ENCODE measurements at places on chromosomes 11 and 22.
A peak's percentile ranks its signal among the peaks of the same experiment; 100 is the strongest.

DNA sequence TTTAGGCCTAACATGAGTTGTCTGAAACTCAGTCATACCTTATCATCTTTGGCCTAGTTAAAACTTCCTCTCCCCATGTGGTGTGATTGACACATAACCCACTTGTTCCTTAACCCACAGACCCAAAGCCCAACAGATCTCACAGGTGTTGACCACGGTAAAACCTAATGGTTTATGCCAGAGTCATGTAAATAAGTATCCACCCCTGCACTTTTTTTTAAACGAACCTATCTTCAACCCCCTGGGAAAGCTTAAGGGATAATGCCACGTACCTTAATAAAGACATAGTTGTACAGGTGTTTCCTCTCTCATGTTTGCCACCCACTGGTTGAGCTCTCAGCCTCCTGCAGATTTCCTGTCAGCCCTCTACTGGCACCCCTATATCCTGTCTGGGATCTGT is 709.3 kb upstream of the CCDC179 start:
- no peak for DNase-seq

GRCh38 chr22:26174280-26174679 is 5.0 kb downstream of the SEZ6L start:
- DNase-seq = no peak

DNA sequence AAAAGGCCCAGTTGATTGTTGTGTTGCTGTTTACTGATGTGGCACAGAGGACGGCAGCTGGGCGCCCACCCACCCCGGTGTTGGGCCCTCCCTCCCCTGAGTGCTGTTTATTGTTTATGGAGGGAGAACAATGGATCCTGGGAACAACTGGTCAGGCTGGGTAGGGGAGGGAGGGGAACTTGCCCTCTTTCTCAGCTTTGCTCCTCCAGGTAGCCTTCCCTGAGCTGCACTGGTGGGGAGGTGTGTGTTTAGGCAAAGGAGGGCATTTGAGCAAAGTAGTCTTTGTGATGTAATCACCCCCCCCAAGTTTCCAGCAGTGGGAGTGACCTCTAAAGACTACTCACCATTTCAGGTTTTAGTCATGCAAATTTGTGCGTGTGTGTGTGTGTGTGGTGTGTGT is 1035.3 kb downstream of the NTM start:
- no peak for DNase-seq

GRCh38 chr22:49996518-49997250 is 15.9 kb downstream of the IL17REL start:
- peak; percentile 17 for DNase-seq

GRCh38 chr11:128171506-128171905 is 415.9 kb downstream of the ETS1 start:
- DNase-seq = no peak

DNA sequence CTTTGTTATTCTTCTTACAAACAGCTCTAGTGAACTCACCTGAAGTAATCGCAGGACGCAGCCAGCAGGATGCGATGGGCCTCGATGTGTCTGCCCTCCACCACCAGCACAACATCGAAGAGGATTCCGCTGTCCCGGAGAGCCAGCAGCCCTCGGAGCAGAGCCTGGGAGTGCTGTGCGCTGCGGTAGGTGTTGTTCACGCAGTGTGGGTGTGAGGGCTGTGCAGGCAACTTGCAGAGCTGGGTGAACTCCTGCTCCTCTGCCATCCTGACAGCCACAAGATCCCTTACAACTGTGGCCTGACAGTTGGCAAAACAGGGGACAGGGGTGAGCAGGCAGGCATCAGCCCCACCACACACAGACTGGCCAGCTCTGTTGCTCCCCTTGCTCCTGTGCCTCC is 6.6 kb downstream of the KLHL22 start:
- no peak for DNase-seq

- DNase-seq = no peak
Measured at GRCh38 chr22:37442537-37442936, 15.3 kb upstream of the ELFN2 start.

GRCh38 chr11:83681031-83681781 is 395.0 kb upstream of the CCDC90B start:
- DNase-seq = no peak

- peak; percentile 12 for DNase-seq
Measured at GRCh38 chr11:125075242-125075625, 12.1 kb downstream of the SLC37A2 start.

- DNase-seq = no peak
Measured at GRCh38 chr11:76610871-76611475, 59.6 kb downstream of the LRRC32 start.

DNA sequence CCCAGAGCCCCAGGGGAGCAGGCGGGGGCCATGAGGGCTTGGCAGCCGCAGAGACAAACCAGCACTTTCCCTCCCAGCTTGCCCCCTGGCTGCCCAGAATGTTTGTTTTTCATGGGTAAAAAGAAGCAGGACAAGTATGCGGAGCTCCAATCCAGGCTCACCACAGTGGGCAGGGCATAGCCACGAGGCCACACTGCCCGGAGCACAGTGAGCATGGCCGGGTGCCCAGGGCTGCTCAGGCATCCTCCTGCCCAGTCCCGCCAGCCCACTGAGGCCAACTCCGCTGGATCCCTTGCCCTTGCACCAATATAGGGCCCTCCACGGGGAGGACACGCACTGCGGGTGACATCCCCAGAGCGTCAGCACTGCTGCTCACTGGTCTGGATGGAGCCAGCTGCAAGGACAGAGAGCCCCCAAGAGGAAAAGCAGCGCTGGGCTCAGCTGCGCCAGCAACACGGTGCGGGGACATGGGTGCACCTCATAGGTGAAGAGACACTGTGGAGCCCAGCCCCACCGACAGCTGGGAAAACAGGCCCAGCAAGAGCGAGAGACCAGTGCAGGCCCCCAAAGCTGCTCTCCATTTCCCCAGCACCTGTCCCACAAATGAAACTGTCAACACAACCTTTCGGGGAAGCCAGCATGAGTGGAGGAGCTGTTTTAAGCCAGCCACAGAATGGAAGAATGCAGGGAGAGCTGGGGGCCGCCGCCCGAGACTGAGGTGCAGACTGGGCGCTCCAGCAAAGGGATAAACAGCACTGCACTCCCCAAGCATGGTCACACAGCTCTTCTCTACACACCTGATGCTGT is 24.8 kb downstream of the ARVCF start:
- no peak for DNase-seq

DNA sequence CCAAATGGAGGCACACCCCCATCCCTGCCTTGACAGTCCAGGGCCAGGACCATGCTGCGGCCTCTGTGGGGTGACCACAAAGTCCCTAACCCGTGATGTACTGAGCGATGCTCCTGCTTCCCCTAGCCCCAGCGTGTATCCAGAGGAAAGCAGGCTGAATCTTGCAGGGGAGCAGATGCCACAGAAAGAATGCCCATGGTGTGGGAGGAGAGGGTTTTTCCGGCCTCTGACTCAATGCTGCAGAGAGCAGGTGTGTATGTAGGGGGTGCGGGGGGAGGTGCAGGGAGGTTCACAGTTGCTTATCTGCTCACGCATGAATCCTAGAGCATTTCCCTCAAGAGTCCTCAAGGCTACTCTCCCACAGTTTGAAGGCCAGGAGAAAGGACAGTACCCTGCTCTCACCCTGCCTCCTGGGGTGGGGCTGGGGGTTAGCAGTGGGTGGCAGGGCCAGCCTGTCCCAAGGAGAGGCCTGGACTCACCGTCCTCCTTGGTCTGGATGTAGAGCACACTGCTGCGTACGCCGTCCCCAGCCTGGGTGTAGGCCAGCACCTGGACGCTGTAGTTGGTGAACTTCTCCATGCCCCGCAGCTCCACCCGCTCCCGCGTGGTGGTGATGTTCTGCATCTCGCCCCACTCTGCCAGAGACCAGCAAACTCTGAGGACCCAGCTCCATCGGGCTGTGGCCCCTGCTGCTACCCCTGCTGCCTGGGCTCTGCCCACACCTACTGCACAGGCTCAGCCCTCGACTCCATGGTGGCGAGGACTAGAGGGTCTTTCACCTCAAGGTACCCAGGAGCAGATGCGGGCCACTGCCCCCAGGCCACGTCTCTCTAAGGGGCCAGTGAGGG is 130.8 kb downstream of the CEP164 start:
- DNase-seq = peak; percentile 68

- no peak for DNase-seq
Measured at GRCh38 chr22:50119768-50120251, 30.0 kb downstream of the MOV10L1 start.

GRCh38 chr11:126431401-126432064 is 76.0 kb downstream of the ST3GAL4 start:
- no peak for DNase-seq

- no peak for DNase-seq
Measured at GRCh38 chr11:62707277-62707861, at the start of the genes BSCL2 and GNG3. TSS of gene BSCL2 (minus strand) at chr11:62707424. CDS start at chr11:62707195, 229 bp downstream. TSS of gene GNG3 (plus strand) at chr11:62707676. CDS start at chr11:62708296, 620 bp downstream.

- DNase-seq = no peak
Measured at GRCh38 chr22:49400136-49400940, 427.3 kb downstream of the BRD1 start.

- no peak for DNase-seq
Measured at GRCh38 chr11:120500414-120501071, 11.0 kb upstream of the GRIK4 start.

GRCh38 chr11:87150936-87151335 is 113.2 kb downstream of the TMEM135 start:
- DNase-seq = no peak

GRCh38 chr22:24760708-24761306 is 13.7 kb downstream of the PIWIL3 start:
- DNase-seq = no peak

- peak; percentile 73 for DNase-seq
Measured at GRCh38 chr11:2929531-2929949, 320 bp upstream of the PHLDA2 start.

GRCh38 chr22:49052023-49052538 is 775.6 kb downstream of the BRD1 start:
- peak; percentile 38 for DNase-seq

GRCh38 chr22:48643066-48643731 is 1184.5 kb downstream of the BRD1 start:
- no peak for DNase-seq

GRCh38 chr22:21450320-21450831 is 16.8 kb upstream of the TMEM191C start:
- DNase-seq = no peak

- DNase-seq = no peak
Measured at GRCh38 chr11:58637371-58637770, 14.9 kb downstream of the CNTF start.

DNA sequence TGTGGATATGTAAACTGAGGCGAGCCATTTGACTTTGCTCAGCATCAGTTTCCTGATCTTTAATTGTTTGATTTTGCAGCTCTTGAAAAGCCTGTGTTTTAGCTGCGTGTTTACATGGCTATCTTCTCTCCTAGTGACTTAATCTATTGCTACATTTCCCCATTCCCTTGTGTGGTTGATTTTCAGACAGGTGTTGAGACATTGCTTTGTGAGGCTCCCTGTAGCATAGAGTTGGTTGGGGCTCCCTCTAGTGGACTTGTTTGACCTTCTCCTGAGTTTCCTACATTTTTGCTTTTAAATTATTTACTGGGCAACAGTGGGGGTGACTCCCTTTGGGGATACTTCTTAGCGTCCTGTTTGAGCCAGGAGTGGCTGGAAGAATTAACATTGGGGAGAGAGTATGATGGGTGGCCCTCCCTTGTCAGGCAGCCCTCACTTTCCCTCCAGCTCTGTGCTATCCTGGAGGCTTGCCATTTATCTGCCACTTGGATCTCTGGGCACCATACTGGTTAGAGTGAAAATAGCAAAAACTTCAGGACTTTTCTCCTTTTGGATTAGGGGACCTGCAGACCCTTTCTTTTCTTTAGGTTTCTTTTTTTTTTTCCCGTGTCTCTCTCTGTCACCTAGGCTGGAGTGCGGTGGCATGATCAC is 9.2 kb upstream of the CBL start:
- peak; percentile 84 for DNase-seq

DNA sequence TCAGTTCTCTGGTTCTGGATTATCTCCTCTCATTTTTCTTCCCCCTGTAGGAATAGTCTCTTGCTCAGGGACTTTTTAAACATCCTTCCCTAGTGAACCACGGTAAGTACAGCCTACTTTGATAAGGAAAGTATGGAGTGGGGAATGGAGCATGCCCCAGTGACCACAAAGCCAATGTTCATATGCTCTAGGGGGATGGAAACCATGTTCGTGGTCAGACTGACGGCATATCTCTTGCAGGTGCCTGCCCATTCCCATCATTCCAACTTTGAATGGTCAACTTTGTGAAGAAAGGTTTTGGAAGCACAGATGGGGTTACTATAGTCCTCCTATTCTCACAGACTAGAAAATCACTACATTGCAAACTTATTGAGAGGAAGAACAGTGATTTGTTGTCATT is 332.5 kb upstream of the NCAM1 start:
- DNase-seq = no peak

DNA sequence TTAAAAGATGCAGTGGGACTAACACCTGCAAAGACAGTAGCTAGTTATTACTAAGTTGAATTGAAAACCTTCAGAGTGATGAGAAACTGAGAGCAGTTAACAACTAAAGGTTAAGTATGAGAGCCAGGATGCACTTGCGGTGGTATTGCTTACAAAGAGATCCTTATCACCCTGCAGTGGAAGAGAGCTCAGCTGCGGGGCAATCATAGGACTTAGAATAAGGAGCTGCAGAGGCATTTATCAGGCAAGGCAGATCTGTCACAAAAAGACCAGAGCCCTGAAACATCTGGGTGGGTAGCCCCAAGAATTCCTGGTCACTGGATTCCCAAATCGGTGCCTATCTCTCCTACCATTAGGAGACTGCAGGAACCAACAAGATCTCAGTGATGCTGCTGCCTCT is 34.3 kb upstream of the CFAP300 start:
- DNase-seq = no peak

GRCh38 chr11:131695889-131696429 is 325.5 kb downstream of the NTM start:
- DNase-seq = no peak

DNA sequence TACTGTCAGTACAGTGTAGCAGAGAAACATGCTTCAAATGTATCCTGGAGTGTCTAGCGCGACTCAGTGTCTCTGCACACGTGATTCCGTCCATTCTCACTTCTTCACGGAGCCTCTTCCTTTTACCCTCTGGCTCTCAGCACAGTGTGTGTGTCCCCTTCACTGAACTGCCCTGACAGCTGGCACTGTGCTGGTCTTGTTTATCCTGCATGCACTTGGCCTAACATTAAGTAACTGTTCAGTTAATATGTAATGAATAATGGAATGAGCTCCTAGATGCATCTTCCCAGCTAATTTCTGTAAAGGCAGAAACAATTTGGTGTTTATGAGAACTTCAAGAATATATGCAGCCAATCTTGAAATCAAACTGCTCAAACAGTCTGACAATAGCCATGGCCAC is 44.4 kb downstream of the KMT5B start:
- no peak for DNase-seq

DNA sequence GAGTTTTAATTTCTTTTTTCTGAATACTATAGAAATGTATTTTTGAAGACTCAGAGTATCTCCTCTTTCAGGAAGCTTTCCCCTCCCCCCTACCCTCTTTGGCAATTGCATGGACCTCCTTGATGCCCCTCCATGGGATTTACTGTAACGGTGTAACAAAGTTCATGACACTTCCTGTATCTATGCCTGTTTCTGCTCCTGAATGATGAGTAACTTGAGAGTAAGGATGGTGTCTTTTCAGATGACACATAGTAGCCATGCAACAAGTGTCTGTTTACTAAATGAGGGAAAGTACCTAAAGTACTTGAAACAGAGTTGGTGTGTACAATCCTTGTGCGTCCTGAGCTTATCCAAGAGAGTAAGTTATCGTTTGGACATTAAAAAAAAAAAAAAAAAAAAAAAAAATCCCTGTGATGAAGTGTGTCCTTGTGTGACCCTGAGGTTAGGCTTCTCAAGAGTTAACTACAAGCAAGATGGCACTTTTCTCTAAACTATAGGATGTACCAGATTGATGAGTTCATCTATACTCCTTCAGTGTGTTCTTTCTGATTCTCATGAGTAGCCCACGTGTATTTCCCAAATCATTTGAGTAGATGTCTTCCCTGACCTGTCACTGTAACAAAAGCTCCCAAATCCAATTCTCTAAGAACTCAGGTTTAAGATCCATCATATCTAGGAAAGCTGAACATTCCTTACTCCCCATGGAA is 7.4 kb downstream of the ETS1 start:
- DNase-seq = peak; percentile 55

All from GM10248 (cell line).